Posterior vena cava (tissue), 2 donors: ENCODE measurements at places on chromosomes 5 and 9. TPM values are rescaled to one million over a fixed set of nuclear protein-coding genes. Genes with fewer than 3 reads are reported as not detected.

GRCh38 chr5:67807439-67807888, 408.1 kb upstream of the PIK3R1 start:
- no peak for DNase-seq

GRCh38 chr5:146873186-146873917, 5.2 kb downstream of the PPP2R2B start:
- no peak for DNase-seq

DNA sequence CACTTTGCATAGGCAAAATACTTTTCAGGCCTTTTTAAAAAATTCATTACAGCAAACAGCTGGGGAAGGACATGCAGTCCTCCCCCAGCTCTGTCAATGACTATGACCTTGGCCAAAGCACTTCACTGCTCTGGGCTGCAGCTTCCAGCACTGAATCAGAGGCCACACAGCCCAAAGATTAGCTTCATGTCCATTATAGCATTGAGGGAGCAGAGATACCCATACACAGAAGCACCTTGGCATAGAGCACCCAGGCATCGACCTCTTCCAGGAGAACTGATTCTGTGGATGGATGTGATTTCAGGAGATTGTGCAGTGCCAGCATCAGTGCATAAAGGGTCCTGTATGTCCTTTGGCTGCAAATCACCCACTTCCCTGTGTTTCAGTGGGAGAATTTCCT, 241.9 kb downstream of the MARCHF11 start:
- no peak for DNase-seq

- no peak for DNase-seq
Observed at GRCh38 chr9:23571414-23572104, 254.5 kb downstream of the ELAVL2 start.

Gene ERCC8
- 9.4 TPM for total RNA-seq

DNA sequence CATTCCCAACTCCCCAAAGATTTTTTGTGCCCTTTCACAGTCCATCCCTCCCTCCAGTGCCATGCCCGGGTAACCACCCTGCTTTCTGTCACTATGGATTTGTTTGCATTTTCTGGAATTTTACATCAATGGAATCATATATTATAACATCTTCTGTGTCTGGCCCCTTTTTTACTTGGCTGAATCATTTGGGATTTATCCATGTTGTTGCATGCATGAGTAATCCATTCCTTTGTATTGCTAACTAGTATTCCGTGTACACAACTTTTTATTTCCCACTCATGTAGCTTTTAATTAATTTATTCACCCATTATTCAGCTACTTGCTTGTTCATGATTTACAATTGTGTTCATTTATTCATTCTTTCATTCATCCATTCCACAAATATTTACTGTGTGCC, 94.1 kb downstream of the FGF18 start:
- no peak for DNase-seq

Gene MFAP3
- 26.6 TPM for total RNA-seq

GRCh38 chr5:152379331-152379730, 25.7 kb downstream of the NMUR2 start:
- no peak for DNase-seq

Gene RNF180
- 49.6 TPM for total RNA-seq

GRCh38 chr5:114702136-114702535, 340.3 kb downstream of the KCNN2 start:
- no peak for DNase-seq

Gene SPATA31C1
- total RNA-seq = not detected

- no peak for DNase-seq
Observed at GRCh38 chr9:74630228-74630627, 133.1 kb downstream of the RORB start.

GRCh38 chr5:79932510-79933504, 58.3 kb downstream of the MTX3 start:
- DNase-seq = no peak

Gene TNFSF8
- total RNA-seq = 3.0 TPM

DNA sequence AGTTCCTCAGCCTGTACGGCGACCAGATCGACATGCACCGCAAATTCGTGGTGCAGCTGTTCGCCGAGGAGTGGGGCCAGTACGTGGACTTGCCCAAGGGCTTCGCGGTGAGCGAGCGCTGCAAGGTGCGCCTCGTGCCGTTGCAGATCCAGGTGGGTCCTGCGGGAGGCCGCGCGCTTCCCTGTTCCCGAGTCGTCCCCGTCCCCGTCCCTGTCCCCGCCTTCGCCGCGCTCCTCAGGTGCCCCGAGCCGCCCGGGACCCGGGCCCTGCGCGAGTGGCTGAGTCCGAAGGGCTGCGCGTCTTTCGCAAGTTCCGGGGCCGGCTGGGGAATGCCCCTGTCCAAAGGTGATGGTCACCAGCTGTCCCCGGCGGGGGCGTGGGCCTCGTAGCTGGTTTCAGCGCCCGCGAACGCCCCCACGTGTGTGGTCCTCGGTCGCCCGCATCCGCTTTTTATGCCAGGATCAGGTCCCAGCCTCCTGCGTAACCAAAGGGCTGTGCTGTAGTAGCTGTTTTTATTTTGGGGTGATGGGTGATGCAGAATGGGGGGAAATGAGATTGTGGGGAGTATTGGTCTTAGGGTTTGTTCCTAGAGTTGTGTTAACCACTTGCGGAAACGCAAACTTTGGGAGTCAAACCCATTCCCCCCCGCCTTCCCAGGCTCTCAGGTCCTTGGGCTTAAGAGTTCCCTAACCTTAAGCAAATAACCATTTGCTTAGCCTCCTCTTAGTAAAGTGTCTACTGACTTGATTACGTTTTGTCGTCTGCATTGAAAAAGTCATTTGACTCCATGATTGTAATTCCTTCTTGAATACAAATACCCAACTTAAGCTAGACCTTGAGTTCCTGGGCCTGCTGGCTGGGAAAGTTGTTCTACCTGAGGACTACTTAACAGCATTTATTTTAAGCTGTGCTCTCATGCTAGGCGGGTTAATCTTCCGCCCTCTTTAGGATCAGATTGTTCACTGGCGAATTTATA, 663 bp downstream of the ISOC1 start:
- DNase-seq = peak; percentile 86

GRCh38 chr5:111143910-111144309, 51.8 kb downstream of the WDR36 start:
- peak; percentile 89 for DNase-seq

GRCh38 chr5:91329283-91329682, 53.8 kb downstream of the ARRDC3 start:
- DNase-seq = no peak

GRCh38 chr5:135265497-135266302, 133.3 kb downstream of the MACROH2A1 start:
- DNase-seq = no peak

GRCh38 chr9:133170716-133171115, 7.0 kb upstream of the GBGT1 start:
- peak; percentile 47 for DNase-seq

DNA sequence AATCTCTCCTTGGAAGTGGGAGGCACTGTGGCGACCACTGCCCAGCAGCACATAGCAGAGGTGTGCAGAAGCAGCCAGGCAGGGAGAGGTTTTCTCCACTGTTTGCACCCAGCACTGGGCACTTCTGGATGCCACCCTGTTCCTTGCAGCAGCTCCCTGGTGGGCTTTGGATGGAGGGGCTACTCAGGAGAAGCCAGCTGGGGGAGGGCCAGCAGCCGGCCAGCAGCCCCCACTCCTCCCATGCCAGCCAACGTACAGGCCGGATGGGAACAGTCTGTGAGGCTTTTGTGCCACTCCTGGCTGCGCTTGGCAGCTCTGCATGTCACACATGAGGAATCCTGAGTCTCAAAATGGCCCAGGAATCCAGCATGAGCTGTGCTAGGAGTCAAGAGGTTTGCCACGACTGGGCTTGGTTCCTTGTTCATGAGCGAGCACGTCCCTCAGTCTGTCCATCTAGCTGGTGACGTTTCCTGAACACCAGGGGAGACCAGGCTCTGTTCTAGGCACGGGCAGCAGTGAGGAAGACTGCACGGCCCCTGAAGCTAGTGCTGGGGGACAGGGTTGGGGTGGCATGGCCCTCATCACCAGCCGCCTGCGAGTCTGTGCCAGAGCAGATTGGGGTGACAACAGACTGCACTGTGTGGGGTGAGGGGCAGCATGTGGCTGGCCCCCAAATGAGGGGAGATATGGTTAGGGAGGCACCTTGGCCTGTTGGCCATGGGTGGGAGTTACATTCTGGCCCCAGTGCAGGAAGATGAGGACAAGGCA, 10.1 kb downstream of the PHF2 start:
- no peak for DNase-seq

Gene GLRX
- total RNA-seq = 31.0 TPM

DNA sequence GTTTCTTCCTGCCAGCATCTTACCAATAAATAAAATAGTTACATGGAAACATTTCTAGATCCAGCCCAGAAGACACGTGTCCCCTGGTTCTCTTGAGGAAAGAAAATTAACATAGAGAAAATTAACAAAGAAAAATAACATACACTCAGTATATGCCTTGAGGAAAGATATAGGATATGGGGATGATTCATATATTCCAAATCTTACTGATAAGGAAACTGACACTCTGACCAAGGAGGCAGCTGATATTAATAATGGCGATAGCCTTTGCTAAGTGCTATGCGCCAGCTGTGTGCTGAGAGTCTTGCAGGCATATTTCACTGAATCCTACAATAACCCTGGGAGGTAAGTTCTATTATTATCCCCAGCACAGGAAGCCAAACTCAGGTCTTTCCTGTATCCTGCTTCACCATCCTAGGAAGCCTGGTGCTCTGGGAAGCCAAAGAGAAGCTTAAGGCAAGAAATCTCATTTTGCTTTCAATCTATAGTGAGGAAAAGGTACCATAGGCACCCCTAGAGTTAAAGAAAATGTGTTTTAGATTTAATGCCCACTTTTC, 302.7 kb upstream of the NREP start:
- DNase-seq = no peak

DNA sequence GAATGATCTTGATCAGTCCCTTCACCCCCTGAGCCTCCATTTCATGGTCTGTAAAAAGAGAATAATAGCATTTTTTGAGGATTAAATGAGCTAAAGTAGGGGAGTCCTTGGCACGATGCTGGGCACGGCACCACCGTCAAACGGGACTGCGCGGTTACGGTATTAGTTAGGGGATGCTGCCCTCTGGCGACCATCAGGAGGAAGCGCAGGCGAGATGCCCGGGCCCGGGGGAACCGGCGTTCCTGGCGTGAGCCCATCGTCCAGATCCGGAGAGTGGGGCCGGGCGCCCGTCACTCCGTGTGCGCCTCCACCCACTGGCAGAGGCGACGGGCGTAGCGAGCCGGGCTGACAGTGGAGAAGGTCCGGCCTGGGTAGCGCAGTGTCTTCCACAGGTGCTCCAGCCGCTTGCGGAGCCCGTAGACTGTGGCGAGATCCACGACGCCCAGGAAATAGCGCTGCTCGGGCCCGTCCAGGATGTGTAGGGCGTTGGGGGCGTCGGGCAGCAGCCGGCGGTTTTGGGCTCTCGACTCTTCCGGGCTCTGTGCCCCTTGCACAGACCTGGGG, 4.8 kb upstream of the ST6GALNAC4 start:
- peak; percentile 93 for DNase-seq

GRCh38 chr5:176545737-176546509, 3.2 kb upstream of the CDHR2 start:
- no peak for DNase-seq

Gene NME5
- total RNA-seq = 1.5 TPM

Gene CNOT6
- 19.9 TPM for total RNA-seq

GRCh38 chr5:112551419-112552032, 132.4 kb upstream of the EPB41L4A start:
- DNase-seq = no peak

DNA sequence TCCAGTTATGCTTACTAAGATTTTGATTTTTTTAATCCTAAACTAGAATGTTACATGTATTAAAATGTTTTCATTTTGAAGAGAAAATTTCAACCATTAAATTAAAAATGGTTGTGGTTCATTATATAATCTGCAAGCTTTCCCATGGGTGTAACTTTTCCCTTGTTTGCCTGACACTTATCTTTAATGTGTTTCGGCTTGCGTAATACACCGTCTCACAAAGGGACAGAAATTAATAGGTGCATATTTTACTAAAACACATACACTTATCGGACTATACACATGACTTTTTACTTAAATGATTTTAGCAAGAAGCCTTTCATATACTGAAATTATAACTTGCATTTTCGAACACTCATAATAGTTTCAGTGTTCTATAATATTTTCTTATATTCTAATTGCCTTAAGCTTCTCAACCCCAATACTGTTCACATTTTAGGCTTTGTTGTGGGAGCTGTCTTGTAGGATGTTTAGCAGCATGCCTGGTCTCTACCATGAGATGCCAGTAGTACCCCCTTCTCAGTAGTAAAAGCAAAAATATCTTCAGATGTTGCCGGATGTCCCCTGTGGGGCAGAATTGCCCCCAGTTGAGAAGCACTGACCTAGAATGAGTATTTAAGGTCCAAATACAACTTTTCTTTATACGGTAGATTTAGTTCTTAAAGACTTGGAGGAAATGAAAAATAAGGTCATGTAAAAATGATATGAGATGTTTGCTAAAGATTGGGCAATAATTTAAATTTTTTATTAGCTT, 28.6 kb downstream of the UGCG start:
- no peak for DNase-seq

- DNase-seq = no peak
Observed at GRCh38 chr9:89379508-89380115, 61.3 kb downstream of the SECISBP2 start.

Gene CCDC152
- 0.90 TPM for total RNA-seq

DNA sequence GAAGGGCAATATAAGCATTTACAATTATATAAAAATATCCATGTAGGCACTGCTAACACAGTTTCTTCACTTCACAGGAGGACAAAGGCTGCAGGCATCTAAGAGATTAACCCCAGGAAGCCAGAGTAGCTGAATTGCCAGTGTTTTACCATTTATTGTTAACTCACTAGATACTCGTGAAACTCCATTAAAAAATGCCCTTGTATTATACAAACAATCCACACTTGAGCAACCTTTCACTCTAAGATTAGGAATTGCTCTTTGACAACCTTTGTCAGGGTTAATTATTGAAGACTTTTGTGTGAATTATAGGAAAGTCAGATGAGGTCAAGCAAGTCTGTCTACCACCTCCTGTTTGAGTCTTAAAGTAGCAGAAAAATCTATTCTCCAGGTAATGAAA, 317.8 kb downstream of the ADGRV1 start:
- no peak for DNase-seq

Gene FCN2
- total RNA-seq = not detected

Gene KIF12
- not detected for total RNA-seq

GRCh38 chr5:40378396-40379177, 301.1 kb upstream of the PTGER4 start:
- DNase-seq = no peak

- DNase-seq = no peak
Observed at GRCh38 chr9:74920944-74921626, 31.6 kb downstream of the C9orf40 start.

GRCh38 chr5:54159153-54159892, 151.1 kb downstream of the ARL15 start:
- no peak for DNase-seq
